Activated CD4-positive, alpha-beta T cell treated with anti-CD3 and anti-CD28 coated beads for 48 hours (primary cell): ENCODE measurements at places on chromosomes 5 and 9.
A peak's percentile ranks its signal among the peaks of the same experiment; 100 is the strongest.

DNA sequence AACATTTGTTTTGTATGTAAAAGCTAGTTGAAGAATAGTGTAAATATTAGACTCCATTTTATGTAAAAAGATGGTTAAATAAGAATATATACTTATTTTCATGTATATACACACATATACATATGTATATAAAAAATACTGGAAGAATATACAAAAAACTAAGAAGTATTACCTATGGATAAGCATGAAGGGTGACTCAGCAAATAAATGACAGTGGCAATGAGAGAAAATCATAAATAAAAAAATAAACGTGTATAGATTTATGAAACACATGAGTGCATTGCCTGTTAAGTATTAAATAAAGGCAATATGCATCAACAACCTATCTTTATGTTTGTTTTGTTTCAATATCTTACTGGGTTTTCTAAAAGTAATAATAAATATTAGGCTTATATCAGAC is 435.3 kb downstream of the CYLC2 start:
- no peak for DNase-seq

GRCh38 chr9:108521063-108521590 is 334.7 kb downstream of the ACTL7B start:
- DNase-seq, result no peak

GRCh38 chr9:131744171-131744719 is 4.4 kb upstream of the RAPGEF1 start:
- no peak for DNase-seq

DNA sequence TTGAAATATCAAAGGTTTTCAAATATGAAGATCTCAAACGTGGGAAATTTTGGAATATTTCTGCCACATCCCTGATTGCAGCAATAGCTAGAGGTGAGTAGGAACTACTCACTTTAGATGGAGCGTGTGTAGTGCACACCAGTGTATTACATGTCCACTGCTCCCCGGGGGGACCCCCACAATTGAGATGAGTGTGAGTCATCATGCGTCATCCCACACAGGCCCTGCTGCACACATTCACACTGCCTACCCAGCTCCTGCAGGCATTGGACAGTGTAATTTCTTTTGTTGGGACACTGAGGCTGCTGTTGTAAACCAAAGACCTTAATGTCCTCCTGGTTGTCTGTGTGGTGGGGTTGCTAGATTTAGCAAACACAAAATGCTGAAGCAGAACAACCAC is 280.0 kb downstream of the GAS1 start:
- peak; percentile 8 for DNase-seq

GRCh38 chr9:130157079-130157478 is 15.1 kb upstream of the NCS1 start:
- no peak for DNase-seq

- DNase-seq, result no peak
These were observed 1.9 kb downstream of the OCLN start for GRCh38 chr5:69494452-69494851.

DNA sequence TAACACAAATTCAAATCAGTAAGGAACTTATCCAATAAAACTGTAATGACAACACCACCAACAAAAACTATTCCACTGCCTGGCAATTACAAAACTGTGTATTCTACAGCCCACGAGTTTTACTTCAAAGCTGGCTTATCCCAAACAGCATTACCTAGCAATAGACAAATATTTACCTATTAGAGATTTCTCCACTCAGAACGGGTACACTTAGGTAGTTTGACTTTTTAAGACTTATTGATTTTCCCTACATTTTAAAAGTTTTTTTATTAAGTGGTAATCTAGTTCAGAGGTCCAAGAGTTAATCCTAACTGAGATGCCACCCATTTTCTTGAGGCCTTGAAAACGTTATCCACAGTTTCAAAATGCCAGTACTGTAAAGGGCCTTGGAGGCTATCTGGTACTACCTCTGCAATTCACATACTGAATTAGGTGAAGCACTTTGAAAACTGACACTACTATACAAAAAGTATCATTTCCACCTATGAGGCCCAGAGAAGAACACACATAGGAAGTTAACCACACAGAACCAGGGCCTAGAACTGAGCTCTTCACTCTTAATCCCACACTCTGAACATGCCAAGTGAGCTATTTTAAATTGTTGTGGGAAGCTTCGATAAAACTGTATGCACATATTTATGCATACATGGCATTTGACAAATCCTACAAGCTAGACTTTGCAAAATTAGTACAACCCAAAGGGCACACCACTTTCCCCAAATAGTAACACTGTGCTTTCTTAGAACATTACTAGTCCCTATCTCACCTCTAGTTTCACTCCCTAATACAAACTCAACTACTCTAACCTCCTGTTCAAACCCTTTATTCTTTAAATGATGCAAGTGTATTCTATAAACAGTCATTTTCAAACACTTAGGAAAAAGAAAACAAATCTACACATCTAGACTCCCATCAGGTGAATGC is 2.1 kb downstream of the NADK2 start:
- DNase-seq, result no peak

GRCh38 chr9:37309136-37309535 is 113.4 kb upstream of the GRHPR start:
- peak; percentile 42 for DNase-seq

- no peak for DNase-seq
These were observed 34.7 kb downstream of the WHRN start for GRCh38 chr9:114470581-114470980.

- no peak for DNase-seq
These were observed 31.0 kb downstream of the LPCAT1 start for GRCh38 chr5:1492757-1493156.

- DNase-seq, result no peak
These were observed 631 bp upstream of the RCL1 start for GRCh38 chr9:4792054-4792571.

DNA sequence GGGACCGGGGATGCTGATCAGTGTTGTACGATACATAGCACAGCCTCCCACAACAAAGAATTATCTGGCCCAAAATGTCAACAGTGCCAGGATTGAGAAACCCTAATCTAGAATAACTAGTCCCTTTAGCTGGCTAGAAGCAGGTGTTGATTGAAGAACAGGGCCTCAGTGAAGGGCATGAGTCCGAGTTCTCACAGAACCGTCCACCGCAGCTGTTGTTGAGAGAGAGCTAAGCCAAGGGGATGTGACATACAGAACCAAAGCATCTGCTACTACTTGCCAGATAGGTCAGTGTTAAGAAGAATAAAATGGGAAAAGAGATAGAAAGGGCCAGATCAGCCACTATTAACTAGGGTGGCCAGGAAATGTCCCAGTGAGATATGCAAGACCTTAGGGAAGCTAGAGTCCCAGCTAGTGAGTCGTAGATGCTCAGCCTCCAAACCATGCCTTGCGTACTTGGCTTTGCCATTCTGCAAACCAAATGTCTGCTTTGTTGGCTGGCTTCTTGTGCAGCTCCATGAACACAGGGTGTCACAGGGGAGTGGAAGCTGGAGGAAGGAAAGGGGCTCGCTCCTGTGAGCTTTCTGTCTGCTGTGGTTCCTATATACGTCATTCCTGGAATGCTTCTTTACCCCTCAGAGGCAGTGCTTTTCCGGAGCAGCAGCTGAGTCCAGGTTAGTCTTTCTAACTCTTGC is 68.9 kb downstream of the FBXO38 start:
- DNase-seq, result no peak

- DNase-seq, result no peak
These were observed 17.3 kb upstream of the IGFBPL1 start for GRCh38 chr9:38441347-38442085.

DNA sequence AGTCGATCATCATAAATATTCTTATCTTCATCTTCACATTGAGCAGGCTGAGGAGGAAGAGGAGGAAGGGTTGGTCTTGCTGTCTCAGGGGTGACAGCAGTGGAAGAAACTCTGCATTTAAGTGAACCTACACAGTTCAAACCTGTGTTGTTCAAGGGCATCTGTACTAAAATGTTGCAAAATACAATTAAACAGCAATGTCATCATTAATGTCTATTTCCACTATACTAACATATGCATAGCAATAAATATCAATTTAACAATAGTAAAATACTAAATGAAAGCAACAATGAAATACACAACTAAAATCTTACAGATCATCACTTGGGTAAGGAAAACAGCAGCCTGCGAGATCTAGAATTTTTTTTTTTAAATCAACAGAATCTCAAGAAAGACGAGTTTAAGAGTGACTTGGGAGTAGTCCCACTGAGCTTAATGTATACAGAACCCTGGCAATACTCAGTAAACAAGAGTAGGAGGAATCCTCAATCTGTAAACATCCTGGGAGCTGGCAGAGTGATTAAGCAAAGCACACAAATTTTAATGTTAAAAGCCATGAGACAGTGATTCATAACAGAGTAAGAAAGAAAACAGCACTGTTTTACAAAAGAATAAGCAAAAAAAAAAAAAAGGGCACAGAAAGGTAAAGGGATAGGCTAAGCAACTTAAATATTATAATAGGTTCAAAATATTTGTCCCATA is 10.0 kb downstream of the HOMER1 start:
- no peak for DNase-seq
